ENCODE measurements at places on chromosomes 5 and 9.

- no peak for DNase-seq
Observed at GRCh38 chr9:127749090-127749787, 14.1 kb upstream of the TOR2A start.

DNA sequence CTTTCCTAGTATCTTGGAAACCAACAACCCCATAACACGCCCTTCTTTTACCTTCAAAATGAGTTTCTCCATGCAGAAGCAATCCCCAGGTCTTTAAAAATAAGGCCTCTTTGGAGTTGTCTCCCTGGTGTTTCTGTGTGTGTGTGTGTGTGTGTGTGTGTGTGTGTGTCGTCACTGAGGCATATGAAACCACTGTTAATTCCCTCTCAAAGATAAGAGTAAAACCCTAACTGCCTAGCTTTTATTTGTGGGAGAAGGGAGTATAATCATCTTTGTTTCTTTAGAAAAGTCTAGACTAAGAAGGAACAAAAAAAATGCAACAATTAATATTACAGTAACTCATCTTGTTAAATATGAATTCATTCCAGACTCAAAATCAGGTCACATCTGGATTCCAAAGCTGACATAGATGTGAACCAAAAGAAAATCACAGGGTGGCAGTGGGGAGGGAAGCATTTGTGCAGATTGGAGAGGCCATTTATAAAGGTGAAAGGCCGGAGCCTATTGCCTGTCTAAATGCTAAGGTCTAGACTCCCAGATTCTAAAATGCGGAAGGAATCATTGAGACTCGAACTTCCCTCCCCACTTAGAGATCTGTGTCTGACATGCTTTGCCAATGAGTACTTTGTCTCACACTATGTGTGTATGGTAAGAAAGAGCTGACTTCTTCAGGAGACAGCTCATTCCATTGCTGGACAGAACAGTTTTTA, 91.4 kb downstream of the ZNF366 start:
- DNase-seq: no peak

- DNase-seq: no peak
Observed at GRCh38 chr5:150286820-150287219, 2.8 kb downstream of the CAMK2A start.

DNA sequence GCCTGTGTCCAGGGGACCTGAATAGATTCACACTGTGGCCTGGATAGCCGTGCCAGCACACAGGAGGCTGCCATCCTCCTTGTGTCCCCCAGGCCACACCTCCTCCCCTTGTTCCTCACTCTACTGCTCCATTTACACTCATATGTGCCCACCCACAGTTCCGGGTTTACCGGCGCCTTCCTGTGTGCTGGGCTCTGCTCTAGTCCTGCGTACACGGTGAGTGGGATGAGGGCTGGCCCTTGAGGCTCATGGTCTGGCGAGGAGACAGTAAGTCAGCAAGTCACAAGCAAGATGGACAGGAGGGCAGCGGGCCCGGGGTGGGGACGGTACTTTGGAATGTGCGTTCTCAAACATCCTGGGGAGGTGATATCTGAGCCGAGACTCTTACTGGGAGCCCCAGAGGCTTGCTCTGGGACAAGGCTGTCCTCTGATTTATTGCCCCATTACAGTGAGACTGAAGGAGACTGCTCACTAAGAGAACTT, 32.4 kb upstream of the NXNL2 start:
- no peak for DNase-seq

- DNase-seq: no peak
Observed at GRCh38 chr9:34887841-34888240, 70.2 kb upstream of the PHF24 start.

DNA sequence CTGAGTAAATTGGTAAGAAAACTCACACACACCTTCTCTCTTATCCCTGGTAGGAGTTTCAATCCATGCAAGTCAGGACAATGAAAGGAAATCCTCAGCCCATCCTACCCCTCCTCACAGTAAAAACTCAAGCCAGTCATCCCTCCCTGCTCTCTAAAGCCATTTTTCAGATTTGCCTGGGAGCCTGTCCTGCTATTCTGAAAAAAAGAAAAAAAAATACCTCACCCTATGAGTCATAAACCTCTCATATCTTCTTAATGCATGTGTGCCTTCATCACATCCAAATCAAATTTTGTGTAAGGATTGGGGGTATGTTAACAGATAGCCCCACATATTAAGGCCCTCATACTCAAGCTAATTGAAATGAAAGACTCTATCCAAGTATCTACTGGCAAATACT, 14.1 kb downstream of the UGT3A2 start:
- DNase-seq: no peak

- DNase-seq: no peak
Observed at GRCh38 chr9:114837923-114838322, 32.1 kb upstream of the TNFSF15 start.

GRCh38 chr5:22889720-22890119, 36.6 kb upstream of the CDH12 start:
- no peak for DNase-seq

GRCh38 chr5:65693121-65693520, 28.8 kb downstream of the SGTB start:
- DNase-seq: no peak

DNA sequence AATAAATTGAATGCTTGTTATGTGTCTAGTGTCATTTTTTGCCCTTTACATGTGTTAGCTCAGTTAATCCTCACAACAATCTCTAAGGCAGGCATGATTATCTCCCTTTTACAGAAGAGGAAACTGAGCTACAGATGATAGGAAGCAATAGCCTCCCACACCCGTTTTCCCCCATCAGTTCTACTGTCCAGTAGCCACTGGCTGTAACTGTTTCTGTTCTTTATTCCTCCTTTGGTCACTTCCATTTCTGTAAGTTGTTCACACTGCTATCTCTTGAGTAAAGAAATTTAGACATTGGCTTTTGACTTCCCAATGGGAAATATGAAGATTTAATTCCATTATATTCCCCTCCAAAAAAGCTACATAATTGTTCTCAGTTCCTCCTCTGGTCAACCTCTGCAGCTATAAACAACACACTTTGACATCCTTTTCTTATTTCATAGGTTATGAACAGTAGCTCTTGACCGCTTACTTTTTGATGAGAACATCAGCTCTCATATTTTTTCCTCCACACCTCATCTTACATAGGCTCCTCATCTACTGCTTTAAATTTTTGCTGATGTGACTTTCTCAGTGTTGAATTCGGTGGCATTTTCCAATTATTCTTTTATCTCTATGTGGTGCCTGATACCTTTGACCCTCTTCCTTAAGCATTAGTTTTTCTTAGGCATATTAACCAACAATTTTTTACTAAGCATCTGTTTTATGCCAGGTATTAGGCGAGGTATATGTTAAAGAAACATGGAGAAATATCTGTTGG, 21.4 kb downstream of the SPZ1 start:
- no peak for DNase-seq

- DNase-seq: no peak
Observed at GRCh38 chr5:176535664-176536131, 1.5 kb downstream of the RNF44 start.

- no peak for DNase-seq
Observed at GRCh38 chr9:112176524-112176923, 1.4 kb upstream of the SUSD1 start.

DNA sequence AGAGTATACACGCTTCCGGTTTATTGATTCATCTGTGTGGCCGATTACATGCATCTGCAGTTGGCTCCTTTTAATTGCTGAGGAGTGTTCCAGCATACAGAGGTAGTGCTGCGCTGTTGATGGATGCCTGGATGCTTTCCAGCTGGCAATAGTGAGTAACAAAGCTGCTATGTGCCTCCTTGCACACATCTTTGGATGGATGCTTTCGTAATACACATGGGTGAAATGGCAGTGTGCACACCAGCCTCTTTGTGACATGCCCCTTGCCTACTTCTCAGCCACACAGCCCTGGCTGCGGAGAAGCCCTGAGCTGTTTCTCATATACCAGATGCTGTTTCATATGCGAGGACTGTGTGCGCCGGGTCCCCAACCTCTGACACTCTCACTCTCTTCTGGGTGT, 151.0 kb downstream of the GADD45G start:
- no peak for DNase-seq

DNA sequence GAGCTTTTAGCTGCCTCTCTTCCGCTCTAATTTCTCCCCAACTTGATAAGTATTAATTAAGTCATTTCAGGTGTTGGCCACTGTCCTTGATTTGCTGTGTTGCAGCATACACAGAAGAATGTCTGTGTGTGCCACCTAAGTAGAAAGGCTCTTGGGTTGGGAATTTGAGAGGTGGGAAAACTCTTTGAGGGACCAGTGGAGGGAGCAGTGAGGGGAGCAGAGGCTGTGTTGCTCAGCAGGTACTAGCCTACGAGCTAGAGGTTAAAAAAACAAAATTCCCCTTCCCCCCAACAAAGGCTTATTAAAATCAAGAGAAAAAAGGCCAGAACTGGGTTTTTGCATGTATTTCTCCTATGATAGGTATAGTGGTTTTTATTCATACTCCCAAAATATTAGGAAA, 20.9 kb downstream of the RPS23 start:
- no peak for DNase-seq

DNA sequence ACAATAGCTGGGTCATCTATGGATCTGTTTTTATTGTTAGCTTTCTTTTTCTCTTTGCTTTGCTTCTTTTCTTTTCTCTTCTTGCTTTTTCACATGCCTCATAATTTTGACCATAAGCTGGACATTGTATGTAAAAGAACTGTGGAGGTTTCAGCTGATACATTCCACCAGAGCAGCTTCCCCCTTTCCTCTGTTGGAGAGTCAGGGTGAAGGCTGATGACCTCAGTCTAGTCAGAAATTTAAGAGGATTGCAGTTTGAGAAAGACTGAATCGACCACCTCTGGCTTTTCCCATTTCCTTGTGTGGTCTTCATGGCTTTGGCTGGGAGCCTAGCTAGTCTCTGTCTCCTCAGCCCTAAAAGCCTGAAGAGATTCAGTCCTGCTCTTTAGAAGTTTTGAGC, 42.0 kb downstream of the KCNIP1 start:
- DNase-seq: no peak

DNA sequence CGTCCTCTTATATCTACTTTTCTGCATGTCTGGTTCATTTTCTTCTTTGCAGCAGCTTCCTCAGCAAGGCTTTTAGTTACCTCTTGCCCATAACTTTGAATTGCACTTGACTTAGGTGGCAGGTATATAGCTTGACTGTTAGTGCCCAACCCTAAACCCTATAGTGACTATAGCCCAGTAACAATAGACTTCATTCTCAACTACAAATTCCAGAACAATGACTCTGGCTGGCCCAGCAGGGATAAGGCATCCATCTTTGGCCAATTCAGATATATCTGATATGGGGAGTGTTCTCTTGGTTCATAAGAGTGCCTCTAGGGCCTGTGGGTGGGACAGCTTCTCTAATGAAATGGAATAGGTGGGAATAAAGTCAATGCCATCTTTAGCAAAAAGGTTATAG, 246.2 kb downstream of the DMRT2 start:
- DNase-seq: no peak

DNA sequence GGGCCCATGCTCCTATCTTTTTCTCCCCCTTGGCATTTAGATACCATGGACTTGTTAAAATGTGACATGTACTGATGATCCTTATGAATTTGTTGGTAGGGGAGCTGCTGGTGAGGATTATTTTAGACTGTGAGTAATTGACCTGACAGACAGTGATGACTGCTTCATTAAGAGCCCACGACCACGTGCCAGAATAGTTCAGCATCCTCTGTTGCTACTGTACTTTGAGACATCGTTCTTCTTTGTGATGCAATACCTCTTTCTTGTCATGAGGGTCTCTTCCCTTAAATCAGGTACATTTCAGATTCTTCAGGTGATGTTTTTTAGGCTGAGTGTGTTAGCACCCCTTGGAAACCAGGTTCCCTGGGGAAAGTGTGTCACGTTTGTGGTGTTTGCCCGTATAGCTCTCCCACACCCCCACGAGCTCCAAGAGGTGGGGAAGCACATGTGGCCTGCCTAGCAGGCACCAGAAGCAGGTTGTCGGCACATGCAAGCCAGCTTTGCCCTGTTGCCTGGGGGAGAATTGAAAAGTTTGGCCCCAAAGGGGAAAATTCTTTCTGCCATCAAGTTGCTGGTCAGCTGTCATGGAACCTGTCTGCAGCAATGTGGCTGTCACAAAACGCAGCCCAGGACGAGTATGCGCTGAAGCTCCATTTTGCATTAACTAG, 25.1 kb downstream of the QRFP start:
- no peak for DNase-seq

GRCh38 chr5:41883243-41883642, 13.0 kb upstream of the OXCT1 start:
- no peak for DNase-seq

All from stimulated activated CD8-positive, alpha-beta memory T cell treated with anti-CD3 and anti-CD28 coated beads, Interleukin-4, amount 100 ng/mL, for 4 hours (primary cell).